ENCODE measurements at places on chromosomes 6 and 20. TPM values are rescaled to one million over a fixed set of nuclear protein-coding genes. Genes with fewer than 3 reads are reported as not detected.
A peak's percentile ranks its signal among the peaks of the same experiment; 100 is the strongest.

Gene LY6G6C
- total RNA-seq: not detected

Gene GRM1
- total RNA-seq: not detected

Gene TNFRSF6B
- total RNA-seq: not detected

Gene CYP24A1
- not detected for total RNA-seq

GRCh38 chr20:51936377-51936776, 134.1 kb upstream of the SALL4 start:
- no peaks in the 10 kb centered on the region for H3K36me3 ChIP-seq
- no peak overlapping the region for H3K4me3 ChIP-seq
- no peak for DNase-seq
- H3K27ac ChIP-seq: no peak overlapping the region

- H3K27me3 ChIP-seq: no peaks in the 10 kb centered on the region
- no peak overlapping the region for H3K4me3 ChIP-seq
- DNase-seq: no peak
- H3K4me1 ChIP-seq: no peaks in the 10 kb centered on the region
- H3K36me3 ChIP-seq: no peaks in the 10 kb centered on the region
- no peak overlapping the region for H3K27ac ChIP-seq
These were observed 293.7 kb upstream of the TCF21 start for GRCh38 chr6:133595111-133595761.

Gene RWDD1
- total RNA-seq: 46.0 TPM

GRCh38 chr6:144362042-144363018, 77.2 kb downstream of the UTRN start:
- peak; percentile 46 for DNase-seq
- H3K27me3 ChIP-seq: no peaks in the 10 kb centered on the region
- no peak overlapping the region for H3K4me3 ChIP-seq
- peaks cover 8% of the 10 kb centered on the region for H3K36me3 ChIP-seq

- no peak overlapping the region for H3K27ac ChIP-seq
- H3K4me3 ChIP-seq: no peak overlapping the region
- no peaks in the 10 kb centered on the region for H3K4me1 ChIP-seq
These were observed 259.9 kb downstream of the FOXA2 start for GRCh38 chr20:22324505-22324904.

DNA sequence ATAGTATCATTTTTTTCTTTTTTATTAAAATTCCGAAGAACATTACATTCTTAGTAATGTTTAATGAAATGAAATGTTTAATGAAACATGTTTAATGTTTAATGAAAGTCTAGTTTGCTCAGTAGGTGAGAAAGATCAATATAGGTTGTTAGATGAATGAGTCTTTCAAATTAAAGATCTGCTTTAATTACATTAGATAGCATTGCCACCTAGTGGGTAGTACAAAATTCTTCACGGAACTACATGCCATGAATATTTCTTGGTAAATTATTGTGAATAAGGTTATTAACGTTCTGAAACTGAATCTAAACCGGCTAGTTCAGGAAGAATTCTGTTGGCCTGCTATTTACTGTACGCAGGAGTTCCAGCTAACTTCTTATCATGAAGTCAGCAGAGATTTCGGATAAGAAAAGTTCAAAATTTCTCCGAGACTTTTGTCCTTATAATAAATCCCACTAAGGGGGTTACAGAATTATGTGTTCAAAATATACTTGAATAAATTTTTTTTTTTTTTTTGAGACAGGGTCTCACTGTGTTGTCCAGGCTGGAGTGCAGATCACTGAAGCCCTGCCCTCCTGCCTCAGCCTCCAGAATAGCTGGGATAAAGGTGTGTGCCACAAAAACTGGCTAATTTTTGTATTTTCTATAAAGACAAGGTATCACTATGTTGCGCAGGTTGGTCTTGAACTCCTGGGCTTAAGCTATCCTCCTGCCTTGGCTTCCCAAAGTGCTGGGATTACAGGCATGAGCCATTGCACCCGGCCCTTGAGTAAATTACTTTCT, 7.9 kb upstream of the GMNN start:
- no peak overlapping the region for H3K27ac ChIP-seq
- H3K4me1 ChIP-seq: peaks cover 4% of the 10 kb centered on the region
- H3K27me3 ChIP-seq: no peaks in the 10 kb centered on the region

Gene TSBP1
- total RNA-seq: not detected

- H3K4me3 ChIP-seq: peak overlapping the region; percentile 57
- H3K27ac ChIP-seq: peak overlapping the region; percentile 98
- H3K4me1 ChIP-seq: peaks cover 81% of the 10 kb centered on the region
- H3K27me3 ChIP-seq: no peaks in the 10 kb centered on the region
- DNase-seq: peak; percentile 91
These were observed 28.2 kb upstream of the TAF8 start for GRCh38 chr6:42021847-42022754.

GRCh38 chr6:130574146-130574545, 208.3 kb downstream of the TMEM200A start:
- H3K4me1 ChIP-seq: peaks cover 31% of the 10 kb centered on the region
- DNase-seq: no peak
- no peaks in the 10 kb centered on the region for H3K36me3 ChIP-seq
- H3K4me3 ChIP-seq: no peak overlapping the region
- no peaks in the 10 kb centered on the region for H3K27me3 ChIP-seq

DNA sequence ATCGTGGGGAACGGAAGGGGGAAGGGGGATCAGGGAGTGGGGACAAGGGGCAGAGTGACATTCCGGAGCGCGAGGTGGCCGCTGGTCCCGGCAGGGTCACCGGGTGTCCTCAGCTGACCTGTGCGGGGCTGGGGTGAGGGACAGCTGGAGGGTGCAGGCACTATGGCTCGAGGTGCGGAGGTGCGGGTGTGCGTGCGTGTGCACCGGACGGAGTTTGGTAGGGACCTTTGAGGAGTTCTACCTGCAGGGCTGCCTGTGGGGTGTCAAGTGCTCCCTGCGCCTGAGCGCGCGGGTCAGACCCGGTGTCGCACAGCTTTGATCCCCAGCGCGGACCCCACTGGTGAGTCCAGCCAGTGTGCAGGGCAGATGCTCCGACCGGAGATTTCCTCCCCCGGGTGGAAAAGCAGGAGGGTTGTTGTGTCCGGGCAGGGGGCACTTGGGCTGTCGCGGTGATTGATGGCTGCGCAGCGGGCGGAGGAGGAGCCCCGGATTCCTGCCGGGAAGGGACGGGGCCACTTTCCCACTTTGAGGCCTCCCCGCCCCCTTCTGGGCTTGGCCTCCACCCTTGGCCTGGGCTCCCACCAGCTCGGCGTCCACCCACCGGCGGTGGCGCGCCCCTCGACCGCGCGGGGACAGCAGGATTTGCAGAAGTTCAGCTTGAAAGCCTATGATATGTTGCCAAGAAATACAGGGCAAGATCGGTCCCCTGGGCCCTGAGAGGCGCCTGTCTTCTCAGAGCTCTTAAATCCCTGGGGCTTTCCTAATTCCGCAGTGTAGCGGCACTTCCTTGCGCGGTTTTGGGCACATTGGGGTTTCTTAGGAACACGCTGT, 658 bp downstream of the RIN2 start:
- no peaks in the 10 kb centered on the region for H3K4me1 ChIP-seq
- H3K36me3 ChIP-seq: no peaks in the 10 kb centered on the region
- H3K4me3 ChIP-seq: no peak overlapping the region
- H3K27ac ChIP-seq: no peak overlapping the region
- no peak for DNase-seq

Gene PPP1R3D
- total RNA-seq: 3.9 TPM

Gene DYNLRB1
- total RNA-seq: 66.6 TPM

Data from activated CD8-positive, alpha-beta T cell treated with anti-CD3 and anti-CD28 coated beads for 36 hours (primary cell).